T-helper 17 cell (primary cell): ENCODE measurements at places on chromosomes 16 and 17.

DNA sequence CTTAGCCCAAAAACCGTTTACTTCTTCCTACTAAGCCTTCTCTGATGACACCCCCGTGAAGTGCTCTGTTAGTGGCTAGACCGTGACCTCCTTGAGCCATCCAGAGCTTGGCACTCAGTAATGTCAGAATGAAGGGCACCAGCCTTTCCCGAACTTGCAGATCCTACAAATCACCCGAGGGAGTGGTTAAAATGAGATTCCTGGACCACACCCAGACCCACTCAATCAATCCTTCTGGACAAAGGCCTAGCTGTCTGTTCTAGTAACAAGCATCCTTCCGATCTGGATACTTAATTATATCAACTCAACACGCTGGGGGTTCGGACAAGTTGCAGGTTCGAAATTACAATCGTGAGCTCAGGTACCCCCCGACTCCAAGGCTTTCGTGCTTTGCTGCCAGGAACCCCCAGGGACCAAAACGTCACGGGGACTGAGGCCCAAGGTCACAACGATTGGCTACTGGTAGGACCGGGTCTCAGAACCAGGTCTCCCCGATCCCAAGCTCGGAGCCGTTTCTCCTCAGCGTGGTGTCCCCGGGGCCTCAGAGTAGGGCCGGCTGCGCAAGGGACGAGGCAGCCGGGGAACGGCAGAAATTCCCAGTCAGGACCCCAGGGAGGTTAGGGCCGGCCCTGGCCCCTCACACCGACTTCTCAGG lies 527 bp downstream of the CIAPIN1 start:
- no peak for DNase-seq

GRCh38 chr17:29836643-29837042 lies 93.4 kb downstream of the SSH2 start:
- DNase-seq, result no peak

GRCh38 chr17:933312-934073 lies 46.1 kb downstream of the NXN start:
- no peak for DNase-seq

- no peak for DNase-seq
Measured at GRCh38 chr16:80122115-80122514, 418.7 kb upstream of the DYNLRB2 start.

GRCh38 chr17:19771971-19772630 lies 24.0 kb upstream of the ALDH3A1 start:
- no peak for DNase-seq

DNA sequence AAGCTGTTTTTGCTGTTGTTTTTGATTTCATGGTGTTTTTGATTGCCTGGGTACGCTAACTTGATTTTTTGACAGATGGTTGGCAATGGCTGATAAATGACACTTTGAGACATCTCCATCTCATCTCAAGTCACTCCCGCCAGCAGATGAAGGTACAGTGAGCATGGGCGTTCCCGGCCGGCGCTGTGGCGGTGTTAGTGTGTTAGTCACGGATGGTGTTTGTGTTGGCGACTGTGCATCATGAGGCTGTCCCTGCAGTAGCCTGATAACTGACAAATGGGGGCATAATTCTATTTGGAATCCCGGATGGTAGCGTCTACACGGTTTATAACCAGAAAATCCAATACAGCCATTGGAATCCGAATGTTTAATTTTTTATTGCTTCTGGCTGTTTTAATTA lies 81.6 kb upstream of the ZNF750 start:
- DNase-seq, result no peak

DNA sequence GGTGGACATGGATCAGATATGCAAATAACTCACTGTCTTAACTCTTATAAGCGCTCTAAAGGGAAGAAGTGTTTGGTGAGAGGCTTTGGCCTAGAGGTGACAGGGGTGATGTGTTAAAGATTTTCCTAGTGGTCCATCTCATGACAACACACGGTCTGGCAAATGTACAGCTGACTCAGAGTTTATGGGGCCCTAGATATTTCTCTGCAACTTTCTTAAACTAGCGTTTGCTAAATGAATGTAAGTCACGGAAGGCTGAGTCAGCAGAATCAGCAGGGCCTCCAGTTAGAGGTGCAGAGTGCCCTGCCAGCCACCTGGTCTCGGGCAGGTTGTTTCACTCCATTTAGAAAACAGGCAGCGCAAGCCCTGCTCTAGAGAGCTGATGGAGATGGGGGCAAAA lies 40.1 kb downstream of the CLEC16A start:
- DNase-seq, result no peak

DNA sequence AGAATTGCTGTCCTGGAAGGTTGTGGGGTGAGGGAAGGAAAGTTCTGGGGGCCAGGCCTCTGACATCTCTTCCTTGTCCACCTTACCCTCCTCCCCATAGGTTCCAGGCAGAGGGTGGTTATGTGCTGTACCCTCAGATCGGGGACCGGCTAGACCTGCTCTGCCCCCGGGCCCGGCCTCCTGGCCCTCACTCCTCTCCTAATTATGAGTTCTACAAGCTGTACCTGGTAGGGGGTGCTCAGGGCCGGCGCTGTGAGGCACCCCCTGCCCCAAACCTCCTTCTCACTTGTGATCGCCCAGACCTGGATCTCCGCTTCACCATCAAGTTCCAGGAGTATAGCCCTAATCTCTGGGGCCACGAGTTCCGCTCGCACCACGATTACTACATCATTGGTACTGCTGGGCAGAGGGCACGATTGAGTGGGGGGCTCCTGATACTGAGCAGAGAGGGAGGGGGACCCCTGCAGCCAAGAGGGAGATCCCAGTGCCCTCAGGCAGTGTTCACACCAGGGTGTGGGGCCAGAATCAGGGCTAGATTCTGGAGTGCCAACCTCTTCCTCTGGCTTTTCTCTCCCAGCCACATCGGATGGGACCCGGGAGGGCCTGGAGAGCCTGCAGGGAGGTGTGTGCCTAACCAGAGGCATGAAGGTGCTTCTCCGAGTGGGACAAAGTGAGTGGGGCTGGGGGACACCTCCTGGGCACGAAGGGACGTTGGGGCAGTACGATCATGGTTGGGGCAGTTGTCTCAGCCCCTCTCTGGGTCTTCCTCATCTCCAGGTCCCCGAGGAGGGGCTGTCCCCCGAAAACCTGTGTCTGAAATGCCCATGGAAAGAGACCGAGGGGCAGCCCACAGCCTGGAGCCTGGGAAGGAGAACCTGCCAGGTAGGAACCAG lies 3.1 kb downstream of the EFNB3 start:
- DNase-seq, result no peak

GRCh38 chr17:41799366-41799765 lies 12.4 kb downstream of the P3H4 start:
- no peak for DNase-seq

DNA sequence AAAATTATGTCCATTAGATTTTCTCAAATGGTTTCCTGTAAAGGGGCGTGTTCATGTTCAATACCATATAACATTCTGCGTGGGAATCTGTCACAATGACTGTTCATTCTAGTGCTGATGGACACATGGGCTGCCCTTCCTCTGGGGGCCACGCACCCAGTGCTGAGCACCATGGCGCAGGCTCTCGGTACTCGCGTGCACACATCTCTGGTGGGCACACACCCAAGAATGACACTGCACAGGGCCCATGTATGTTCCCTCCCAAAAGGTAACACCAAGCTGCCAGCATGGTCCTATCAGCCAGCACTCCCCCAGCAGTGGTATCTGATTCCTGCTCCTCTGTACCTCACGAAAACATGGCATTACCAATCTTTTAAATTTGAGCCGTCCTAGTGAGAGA lies 13.7 kb downstream of the B9D1 start:
- DNase-seq, result no peak

GRCh38 chr16:21194771-21195301 lies 16.5 kb downstream of the ZP2 start:
- DNase-seq, result no peak

DNA sequence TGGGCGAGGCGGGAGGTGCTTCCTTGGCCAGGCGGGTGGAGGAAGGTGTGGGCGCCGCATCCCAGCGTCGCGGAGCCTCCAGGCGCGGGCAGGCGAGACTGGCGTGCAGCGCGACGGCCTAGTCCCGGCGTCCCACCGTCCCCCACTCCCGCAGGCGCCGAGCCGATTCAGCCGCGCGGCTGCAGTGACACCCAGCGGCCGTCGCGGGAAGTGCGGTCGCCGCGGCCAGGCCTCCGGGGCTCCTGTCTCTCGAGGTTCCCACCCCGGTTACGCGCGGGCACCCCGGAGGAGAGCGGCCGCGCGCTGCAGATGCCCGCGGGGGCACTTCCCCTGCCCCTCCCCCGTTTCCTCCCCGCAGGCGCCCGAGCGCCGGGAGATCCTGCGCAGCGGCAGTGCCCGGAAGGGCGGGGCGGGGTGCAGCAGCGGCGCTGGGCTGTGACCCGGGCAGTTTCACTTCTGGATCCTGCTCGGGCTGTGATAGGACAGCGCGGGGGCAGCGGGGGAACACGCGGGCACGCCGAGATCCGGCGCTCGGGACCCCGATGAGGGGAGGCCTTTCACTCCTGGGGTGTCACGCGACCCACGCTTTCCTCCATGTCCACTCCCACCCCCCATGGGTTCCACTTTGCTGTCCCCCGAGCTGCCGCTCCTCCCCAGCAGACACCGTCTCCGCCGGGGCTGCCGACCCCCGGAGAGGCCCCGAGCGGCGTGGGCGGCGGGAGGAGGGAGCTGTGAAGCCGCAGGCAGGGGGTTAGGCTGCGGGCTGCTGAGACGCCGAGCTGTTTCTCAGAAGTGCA lies 16.6 kb downstream of the GRB7 start:
- DNase-seq, result peak; percentile 97

GRCh38 chr16:78689536-78689935 lies 590.1 kb downstream of the WWOX start:
- no peak for DNase-seq

DNA sequence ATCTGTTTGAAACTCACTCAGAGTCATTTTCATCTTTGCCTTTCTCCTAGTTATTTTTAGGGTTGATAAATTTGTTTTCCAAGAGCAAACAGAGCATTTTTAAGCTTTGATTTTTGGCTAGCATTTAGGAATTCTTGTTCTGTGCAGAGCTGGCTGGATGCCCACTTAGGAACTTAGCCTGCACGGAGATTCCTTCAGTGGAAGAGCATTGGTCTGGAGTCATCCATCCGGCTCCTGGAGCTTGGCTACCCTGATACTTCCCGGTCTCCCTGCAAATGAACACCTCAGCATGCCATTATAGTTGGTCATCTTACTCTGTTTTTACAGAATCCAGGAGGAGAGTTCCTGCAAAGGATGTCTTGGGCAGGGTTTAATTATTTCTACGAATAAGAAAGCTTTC lies 57.1 kb downstream of the SPECC1 start:
- DNase-seq, result no peak

DNA sequence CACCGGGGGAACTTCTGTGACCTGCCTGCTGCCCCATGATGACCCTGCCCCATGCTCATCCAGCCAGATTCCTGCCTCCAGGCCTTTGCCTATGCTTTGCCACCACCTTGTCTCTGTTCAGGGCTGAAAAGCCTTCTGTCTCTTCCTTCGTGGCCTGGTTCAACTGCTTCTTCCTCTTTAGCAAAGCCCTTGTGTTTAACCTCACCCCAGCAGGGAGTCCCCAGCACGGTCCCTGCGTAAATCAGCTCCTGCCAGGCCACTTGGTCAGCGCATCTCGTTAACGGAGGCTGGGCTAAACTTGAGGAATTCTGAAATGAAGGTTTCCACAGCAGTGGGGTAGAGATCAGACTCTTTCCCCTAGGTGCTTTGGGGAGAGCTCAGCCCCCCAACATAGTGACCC lies 16.1 kb upstream of the KCNJ12 start:
- no peak for DNase-seq

- peak; percentile 45 for DNase-seq
Measured at GRCh38 chr16:1057252-1057932, 15.2 kb upstream of the SSTR5 start.

DNA sequence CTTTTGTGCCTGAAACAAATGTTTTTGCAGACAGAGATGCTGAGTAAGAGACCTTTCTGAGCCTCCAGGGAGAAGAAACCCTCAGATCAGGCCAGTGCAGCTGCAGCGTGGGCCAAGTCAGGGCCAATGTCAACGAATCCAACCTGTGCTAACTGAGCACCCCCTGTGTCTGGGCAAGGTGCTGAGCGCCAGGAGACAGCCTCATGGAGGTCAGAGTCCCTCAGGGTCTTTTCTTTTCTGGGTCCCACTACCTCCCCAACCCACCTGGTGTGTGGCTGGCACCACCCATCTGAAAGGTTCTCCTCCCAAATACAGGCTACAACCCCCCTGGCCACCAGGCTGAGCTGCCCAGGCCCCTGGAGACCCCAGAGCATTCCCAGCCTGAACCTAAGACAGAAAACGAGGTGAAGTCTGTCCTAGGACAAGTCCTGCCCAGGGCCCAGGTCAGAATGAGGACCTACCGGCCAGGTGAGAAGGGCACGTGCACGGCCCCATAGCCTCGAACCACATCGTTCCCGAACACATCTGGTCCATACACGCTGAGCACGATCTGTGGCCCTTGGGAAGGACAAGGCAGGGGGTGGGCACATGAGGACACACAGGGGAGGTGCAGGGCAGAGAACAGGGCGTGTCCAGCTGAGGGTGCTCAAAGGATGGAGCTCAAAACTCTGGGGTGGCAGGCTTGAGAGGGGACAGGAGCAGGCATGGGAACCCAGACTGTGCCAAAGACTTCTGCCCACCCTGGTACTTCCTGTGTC lies 15.0 kb downstream of the B9D1 start:
- no peak for DNase-seq

GRCh38 chr16:3787924-3788661 lies 70.8 kb upstream of the TRAP1 start:
- no peak for DNase-seq

DNA sequence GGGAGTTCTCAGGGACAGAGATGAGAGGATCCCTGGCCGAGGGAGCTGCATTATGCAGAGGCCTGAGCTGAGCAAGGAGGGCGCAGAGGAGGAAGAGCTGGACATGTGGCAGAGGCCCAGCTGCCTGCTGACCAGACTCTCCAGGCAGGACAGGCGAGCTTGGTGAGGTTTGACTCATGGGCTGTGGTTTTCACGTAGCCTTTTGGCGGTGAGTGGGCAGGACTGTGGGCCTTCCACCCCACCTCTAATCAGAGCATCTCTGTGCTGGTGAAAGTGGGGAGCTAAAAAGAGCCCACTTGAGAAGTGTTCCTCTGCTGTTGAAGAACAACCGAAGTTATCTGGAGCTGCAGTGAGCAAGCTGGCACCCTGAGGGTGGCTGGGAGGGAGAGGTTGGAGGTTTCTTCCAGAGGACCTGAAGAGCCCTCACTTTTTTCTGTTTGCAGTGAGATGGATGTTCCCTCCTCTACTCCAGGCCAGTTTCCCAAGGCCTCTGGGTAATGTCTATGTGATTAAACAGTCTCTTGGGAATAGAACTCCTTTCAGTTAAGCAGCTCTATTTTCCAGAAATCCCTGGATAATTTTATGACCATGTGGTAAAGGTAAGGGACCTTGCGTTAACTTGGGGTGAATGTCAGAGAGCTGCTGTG lies 11.9 kb downstream of the EPN2 start:
- DNase-seq, result no peak

GRCh38 chr17:78330570-78331224 lies 29.2 kb downstream of the SOCS3 start:
- no peak for DNase-seq

- DNase-seq, result no peak
Measured at GRCh38 chr17:50277357-50277754, 3.1 kb downstream of the TMEM92 start.

GRCh38 chr17:69729944-69730343 lies 315.4 kb downstream of the MAP2K6 start:
- no peak for DNase-seq

GRCh38 chr17:80689129-80689619 lies 144.5 kb downstream of the RPTOR start:
- no peak for DNase-seq

GRCh38 chr17:31073411-31073810 lies 21.4 kb upstream of the NF1 start:
- no peak for DNase-seq
